ENCODE measurements at places on chromosomes 3 and 15.

DNA sequence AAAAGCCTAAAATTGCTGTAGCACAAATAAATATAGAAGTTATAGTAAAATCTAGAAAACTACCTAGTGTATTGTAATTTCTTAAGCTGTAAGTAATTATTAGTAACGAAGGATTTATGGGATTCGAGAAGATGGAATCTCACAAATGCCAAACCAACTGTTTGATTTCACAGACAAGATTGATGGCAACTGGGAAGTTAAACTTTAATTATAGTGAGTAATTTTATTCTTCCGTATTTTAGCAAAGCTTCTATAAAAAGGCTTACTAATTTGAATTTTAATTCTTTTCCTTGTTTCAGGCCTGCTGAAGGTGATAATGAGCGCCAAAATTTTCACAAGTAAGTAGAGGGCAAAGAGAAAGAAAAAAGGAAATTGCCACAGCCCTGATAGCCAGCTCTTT is 36.6 kb downstream of the GATM start:
- DNase-seq = no peak

- DNase-seq = no peak
Observed at GRCh38 chr3:42751609-42752008, 21.4 kb downstream of the CCDC13 start.

DNA sequence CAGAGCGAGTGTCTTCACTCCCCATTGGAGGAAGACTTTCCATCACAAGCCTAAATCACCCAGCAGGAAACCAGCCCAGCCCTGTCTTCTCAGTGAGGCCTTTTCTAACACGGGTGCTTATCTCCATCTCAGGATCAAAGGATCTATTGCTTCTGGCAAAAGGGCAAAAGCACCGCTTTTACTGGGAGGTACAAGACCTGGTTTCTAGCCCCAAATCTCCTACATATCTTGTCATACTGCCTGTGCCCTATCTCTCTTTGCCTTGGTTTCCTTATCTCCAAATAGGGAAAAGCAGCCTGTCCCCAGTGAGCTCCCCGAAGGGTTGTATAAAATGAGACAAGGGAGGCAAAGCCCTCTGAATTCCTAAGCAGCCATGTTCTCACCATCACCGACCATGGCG is 5.2 kb downstream of the GLB1 start:
- DNase-seq = no peak

GRCh38 chr15:89205991-89206585 is 15.3 kb downstream of the RLBP1 start:
- no peak for DNase-seq

GRCh38 chr3:71705681-71706080 is 19.5 kb downstream of the EIF4E3 start:
- DNase-seq = no peak

DNA sequence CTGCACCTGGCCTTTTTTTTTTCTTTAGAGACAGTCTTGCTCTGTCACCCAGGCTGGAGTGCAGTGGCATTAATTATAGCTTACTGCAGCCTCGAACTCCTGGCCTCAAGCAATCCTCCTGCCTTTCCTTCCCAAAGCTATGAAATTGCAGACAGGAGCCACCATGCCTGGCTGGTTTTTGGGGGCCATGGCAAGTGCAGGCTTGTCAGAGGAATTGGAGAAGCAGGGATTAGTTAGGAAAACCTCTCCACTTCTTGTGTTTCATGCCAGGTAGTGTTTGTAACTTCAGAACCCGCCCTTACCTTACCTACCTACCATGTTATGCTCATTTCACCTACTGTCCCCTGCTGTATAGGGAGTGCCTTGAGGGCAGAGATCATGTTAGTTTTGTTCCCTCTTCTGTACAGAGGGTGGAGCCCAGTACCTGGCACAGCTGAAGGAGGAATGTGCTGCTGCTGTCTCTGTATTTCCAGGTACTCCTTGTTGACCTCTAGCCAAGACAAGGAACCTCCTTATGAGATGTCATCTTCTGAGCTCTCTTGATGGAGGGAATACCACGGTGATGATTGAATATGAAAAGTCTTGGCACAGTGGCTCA is 43.8 kb downstream of the TRAK1 start:
- DNase-seq = no peak

- no peak for DNase-seq
Observed at GRCh38 chr3:121719423-121719822, 30.1 kb downstream of the GOLGB1 start.

- no peak for DNase-seq
Observed at GRCh38 chr3:172586436-172586835, 63.2 kb upstream of the TNFSF10 start.

DNA sequence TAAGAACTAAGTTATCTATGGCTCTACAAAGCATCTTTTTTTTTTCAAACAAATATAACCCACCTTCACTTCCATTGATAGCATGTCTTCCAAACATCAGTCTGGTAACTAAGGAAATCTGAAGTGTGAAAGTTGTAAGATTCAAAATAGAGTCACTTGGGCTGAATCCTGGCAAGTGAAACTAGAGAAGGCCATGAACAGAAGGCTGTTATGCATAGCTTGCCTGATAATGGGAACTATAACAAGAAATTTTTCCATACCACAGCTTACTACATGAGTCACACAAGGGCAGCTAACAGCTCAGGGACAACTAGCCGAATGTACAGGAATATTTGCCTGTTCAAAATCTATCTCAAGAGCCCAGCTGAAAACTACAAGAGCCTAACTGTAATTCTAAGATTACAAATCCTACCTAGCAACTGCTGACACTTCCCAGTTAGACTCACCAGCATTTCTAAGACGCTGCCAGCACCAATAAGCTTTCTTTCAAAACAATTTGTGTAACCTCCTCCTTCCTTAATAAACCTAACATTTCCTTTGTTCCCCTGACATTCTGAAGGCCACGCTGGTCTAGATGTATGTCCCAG is 1066.5 kb downstream of the PLOD2 start:
- peak; percentile 29 for DNase-seq

- DNase-seq = no peak
Observed at GRCh38 chr3:124999317-124999716, 56.5 kb downstream of the HEG1 start.

Measured in stromal cell of bone marrow (primary cell).